ENCODE measurements at places on chromosomes 6 and 20.

DNA sequence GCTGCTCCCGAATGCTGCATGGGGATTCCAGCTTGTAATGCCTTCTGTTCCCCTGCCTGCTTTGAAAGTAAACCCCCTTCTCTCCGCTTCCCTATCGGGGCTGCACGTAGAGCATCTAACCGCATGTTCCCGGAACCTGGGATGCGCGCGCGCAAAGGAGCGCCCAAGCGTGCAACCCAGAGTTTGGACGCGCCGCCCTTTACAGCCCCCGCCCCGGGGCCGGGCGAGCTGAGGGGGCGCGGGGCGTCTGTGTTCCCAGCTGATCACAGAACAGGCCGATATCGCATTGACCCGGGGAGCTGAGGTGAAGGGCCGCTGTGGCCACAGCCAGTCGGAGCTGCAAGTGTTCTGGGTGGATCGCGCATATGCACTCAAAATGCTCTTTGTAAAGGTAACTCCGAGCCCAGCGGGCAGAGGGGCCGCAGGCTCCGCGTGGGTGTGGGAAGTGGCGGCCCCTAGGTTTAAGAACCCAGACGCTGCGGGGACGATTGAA is 1.4 kb downstream of the LAMP5 start:
- peak; percentile 72 for DNase-seq

DNA sequence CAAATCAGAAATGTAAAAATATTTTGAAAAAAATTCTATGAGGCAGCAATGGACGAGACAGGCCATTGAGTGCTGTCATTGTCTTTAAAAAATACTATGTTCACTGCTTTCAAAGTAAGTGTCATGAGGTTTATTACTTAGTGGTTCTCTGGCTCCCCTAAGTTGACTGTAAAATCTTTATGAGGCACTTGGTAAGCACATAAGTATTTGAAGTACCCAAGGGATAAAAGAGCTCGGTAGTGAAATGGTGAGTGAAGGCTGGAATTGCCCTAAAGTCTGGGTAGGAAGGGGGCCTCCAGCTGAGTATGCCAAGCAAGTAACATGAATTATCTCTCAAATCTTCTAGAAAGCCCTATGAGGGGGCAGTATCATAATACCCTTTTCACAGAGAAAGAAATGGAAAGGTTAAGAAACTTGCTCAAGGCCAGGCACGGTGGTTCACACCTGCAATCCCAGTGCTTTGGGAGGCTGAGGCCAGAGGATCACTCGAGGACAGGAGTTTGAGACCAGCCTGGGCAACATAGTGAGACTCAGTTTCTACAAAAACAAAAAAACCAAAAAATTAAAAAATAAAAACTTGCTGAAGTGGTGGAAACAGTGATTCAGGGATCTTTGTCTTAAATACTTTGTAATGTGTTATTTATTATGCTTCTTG is 5.5 kb upstream of the CTCFL start:
- DNase-seq, result no peak

- DNase-seq, result no peak
Observed at GRCh38 chr6:326896-327537, 34.7 kb downstream of the DUSP22 start.

DNA sequence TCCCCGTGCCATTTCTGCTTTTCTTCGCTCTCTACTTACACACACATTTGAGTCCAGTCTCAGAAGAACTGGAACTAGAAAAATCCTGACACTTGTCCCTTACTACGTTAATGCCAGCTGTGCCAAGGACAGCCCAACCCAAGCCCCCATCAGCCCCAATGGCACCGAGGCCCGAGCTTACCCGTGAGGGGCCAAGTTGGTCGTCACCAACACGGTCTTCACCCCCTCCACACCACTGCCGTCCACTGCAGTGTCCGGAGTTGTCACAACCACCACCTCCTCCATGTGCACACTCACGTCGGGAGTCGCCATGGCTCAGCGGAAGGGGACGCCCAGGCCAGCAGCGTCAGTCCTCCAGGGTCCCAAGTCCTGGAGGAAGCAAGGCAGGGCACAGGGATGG is 7.8 kb downstream of the GMEB2 start:
- no peak for DNase-seq

DNA sequence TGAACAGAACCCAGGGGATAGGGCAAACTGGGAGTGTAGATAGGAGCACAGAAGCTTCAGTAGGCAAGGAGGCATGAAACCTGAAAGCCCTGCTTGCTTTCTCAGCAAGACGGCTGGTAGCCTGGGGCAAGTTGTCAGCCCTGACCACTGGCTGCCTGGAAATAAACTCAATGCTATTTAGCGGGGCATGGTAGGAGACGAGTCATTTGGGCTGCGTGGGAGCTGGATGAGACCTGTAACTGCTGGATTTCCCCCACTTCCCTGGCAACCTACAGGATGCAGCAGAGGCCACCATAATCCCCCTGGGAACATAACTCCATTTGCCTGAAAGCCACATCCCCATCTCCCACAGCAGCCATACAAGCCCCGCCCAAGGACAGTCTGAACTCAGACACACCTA is 332.6 kb upstream of the TBX18 start:
- DNase-seq, result no peak

DNA sequence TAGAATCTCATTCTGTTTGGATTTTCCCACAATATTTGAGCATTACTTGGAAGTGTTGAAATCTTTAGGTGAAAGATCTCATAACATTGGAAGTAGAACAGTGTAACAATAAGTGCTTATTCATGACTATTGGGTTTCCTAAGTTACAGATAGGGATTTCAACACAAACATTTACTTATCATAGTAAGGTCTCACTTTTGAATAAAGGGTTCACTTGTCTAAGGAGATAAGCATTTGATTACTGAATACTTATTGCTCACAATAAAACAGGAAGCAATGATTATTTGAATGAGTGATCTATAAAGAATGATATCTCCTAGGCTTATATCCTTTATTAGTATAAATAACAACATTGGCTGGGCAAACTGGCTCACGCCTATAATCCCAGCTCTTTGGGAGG is 14.8 kb downstream of the DDX43 start:
- DNase-seq, result no peak

GRCh38 chr6:64259372-64259771 is 623.8 kb downstream of the PHF3 start:
- peak; percentile 33 for DNase-seq

DNA sequence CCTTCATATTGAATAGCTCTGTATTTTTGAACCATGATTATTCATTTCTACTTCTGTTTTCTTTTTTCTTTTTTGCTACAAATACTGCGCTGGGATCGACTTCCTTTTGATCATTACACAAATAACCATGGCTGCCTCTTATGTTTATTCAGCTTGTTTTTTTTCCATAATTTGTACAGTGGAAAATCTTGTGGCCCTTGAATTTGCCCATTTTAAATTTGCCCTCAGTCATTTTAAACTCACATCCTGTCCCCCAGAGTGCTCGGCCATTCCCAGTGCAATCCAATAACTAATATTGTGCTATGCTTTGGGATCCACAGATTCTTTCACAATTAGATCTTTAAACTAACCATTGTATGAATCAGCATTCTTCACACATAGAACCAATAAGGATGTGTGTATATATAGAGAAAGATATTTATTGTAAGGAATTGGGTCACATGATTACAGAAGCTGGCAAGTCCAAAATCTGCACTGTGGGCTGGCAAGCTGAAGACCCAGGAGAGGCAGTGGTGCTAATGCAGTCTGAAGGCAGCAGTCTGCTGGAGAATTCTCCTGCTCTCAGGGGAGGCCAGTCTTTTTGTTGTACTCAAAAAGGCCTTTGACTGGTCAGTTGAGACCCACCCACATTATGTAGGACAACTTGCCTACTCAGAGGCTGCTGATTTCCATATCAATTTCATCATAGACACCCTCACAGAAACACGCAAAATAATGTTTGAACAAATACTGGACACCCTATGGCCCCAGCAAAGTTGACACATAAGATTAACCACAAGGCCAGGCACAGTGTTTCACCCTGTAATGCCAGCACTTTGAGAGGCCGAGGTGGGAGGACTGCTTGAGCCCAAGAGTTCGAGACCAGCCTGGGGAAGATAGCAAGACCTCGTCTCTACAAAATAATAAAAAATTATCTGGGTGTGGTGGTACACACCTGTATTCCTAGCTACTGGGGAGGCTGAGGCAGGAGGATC is 147.1 kb downstream of the MTHFD1L start:
- no peak for DNase-seq

DNA sequence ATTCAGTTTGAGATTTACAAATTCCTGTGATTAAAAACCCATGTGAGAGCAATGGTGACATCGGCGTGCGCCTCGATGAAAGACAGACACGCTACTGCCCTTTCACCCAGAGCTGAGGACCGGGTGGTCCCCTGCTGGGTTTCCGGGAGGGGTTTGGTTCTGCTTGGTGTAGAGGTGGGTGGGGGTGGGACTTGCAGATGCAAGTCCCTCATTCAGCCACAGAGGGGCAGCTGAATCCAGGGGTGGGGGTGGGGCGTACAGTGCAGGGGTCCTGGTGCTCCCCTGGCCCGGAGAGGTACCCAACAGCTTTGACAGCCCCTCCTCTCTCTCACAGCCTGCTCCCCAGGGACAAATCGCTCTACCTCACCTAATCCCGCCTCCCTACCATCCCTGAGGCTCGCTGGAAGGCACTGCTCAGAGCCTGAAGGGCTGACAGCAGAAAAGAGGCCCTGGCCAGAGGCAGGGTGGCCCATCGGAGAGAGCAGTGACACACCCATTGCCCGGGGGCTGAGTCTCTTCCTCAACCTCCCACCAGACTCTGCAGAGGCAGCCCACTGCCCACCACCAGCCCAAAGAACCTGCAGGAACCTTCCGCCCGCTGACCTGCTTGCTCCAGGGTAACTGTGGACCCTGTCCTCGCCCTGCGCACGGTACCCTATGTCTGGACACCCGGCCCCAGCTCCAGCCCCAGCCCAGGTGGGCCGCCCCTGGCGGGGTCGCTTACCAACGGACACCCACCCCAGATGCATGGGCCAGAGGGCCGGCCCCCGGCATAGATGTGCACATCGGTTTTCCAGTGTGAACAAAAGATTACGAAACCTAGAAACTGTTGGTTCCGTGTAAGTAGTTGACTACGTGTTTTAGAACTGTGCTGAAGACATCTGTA is 118.4 kb downstream of the JPH2 start:
- DNase-seq, result peak; percentile 36

DNA sequence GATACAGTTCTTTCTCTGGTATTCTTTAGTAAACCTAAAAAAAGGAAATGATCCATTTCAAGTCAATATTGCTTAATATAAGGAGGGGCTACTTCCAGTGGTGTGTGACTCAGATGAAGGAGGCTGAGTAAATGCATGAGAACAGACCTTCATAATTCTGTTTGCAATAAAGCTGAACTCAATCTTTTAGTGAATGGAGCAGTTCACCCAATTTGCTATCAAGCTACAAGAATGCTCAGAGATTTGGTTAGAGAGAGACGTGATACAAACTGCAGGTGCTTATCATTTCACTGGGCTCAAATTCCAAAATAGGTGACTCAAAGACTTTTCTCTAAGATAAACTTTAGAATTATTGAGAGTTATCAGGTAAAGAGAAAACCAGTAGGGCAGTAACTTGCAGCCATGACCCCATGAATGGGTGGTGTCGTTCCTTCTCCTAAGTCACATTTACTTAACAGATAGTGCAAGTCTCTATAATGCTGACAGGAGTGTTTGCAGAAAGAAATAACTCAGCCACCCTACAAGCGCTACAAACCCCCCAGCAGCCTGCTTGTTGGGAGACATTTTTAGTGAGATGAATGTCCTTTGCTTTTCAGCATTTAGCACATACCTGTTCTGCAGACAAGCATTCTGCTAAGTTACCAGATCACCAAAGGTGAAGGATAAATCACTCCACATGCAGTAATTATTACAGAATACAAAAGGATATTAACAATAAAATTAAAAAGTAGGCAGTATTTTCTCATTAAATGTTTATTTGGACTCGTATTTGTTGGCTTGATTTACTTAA is 16.4 kb upstream of the BLOC1S5 start:
- DNase-seq, result no peak

GRCh38 chr20:35285806-35286076 is 1.2 kb upstream of the EIF6 start:
- DNase-seq, result no peak

DNA sequence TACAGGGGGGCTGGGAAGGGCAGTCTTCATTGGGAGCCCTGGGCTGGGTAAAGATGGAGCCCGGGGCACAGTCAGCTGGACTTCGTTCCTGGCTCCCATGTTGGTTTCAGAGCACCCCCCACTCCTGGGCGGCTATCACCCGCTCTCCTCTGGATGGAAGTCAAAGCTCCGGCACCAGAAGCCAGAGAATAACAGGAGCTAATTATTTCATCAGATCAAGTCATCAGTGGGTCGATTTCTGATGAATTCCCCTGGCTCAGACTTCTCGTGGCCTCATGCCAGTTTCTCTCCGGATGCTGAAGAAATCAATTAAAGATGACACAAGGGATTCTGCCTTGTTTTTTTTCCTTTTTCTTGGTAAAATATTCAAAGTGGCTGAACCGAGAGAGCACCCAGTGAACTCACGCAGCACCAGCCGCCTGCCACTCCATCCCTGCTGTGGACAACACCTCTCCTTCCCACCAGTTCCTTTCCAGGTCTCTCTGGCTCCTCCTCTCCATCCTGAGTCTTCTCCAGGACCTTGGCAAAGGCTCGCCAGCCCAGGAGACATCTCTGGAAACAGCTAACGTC is 22.5 kb downstream of the SULF2 start:
- no peak for DNase-seq

DNA sequence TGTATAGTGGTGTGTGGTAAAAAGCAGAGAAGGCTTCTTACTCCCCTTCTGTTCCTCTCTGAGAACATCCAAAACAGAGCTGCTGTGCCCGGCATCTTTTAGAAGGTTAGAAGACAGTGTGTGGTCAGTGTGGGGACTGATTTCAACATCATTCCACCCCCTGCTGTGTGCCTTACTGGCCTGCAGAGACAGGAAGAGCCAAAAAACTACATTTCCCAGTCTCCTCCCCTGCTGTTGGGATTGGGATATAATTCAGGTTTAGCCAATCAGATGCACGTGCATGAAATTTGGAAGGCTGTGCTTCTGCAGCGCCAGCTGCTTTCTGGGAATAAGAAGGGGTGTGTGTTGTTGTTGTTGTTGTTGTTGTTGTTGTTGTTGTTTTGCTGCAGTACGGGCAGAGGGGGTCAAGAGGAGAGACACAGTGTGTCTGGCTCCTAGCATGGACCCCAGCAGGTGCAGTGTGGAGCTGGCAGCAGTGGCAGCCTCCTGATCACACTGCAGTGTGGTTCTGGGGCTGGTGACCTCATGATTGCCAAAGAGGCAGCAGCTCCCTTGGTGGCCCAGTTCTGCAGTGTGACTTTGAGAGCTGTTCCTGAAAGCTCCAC is 74.7 kb downstream of the MRPL14 start:
- peak; percentile 86 for DNase-seq

DNA sequence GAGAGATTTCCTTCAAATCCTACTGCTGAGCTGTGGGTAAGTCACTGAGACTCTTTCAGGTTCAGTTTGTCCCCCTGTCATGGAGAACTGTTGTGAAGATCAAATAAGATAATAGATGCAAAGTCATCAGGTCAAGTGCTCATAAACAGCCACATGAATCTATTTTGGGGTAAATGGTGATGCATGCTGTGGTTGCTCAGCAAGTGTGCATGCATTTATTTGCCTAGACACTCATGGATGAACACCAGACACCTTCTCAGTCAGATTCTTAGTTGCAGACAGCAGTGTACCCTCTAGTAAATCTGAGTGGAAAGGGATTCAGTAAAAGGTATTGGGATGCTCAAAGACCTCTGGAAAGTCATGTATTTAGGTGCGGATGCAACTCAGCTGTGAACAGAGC is 168.0 kb upstream of the FOXA2 start:
- no peak for DNase-seq

GRCh38 chr20:15616626-15617025 is 956.6 kb downstream of the KIF16B start:
- DNase-seq, result no peak

GRCh38 chr20:63917811-63918210 is 22.9 kb downstream of the DNAJC5 start:
- DNase-seq, result no peak

- DNase-seq, result no peak
Observed at GRCh38 chr6:44042989-44043478, 84.2 kb downstream of the MRPL14 start.
